ENCODE measurements at places on chromosomes 6 and 20. TPM values are rescaled to one million over a fixed set of nuclear protein-coding genes. Genes with fewer than 3 reads are reported as not detected.

VARS2 gene
- total RNA-seq: 25.3 TPM

ERMARD gene
- total RNA-seq: 58.3 TPM

HLA-DPA1 gene
- 39.8 TPM for total RNA-seq

COL21A1 gene
- total RNA-seq: 16.9 TPM

FAM83C gene
- total RNA-seq: not detected

EEF1A2 gene
- not detected for total RNA-seq

ADGRF5 gene
- 17.6 TPM for total RNA-seq

SNAP91 gene
- 0.90 TPM for total RNA-seq

ABHD16B gene
- total RNA-seq: not detected

CTCFL gene
- total RNA-seq: not detected

RCAN2 gene
- 19.4 TPM for total RNA-seq

MAD2L1BP gene
- 36.9 TPM for total RNA-seq

SPATA2 gene
- 6.0 TPM for total RNA-seq
